Muscle of leg (tissue), 16 donors: ENCODE measurements at places on chromosomes 16 and 17. TPM values are rescaled to one million over a fixed set of nuclear protein-coding genes. Genes with fewer than 3 reads are reported as not detected.

DNA sequence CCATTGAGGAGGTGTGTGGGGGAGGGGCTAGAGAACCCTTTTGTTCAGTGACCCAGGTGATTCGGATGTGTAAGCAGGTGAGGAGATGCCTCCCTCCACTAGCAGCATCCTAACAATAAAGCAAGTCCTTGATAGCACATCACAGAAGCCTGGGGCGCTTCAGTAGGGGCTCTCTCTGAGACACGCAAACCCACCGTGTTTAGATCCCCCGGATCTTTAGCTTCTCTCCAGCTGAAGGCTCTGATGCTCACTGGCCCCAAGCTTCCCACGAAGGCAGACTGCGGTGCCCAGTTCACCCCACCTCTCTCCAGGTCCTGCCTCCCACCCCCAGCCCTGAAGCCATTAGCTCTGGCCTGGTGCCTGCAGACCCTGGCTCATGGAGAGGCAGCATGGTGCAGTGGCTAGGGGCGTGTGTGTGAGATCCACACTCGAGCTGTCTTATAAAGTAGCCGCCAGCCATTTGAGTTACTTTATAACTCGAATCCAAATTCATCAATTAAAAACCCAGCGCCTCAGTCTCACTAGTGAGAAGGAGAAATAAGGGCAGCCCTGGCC lies 204.7 kb upstream of the TNRC6C start:
- no peak for DNase-seq

DNA sequence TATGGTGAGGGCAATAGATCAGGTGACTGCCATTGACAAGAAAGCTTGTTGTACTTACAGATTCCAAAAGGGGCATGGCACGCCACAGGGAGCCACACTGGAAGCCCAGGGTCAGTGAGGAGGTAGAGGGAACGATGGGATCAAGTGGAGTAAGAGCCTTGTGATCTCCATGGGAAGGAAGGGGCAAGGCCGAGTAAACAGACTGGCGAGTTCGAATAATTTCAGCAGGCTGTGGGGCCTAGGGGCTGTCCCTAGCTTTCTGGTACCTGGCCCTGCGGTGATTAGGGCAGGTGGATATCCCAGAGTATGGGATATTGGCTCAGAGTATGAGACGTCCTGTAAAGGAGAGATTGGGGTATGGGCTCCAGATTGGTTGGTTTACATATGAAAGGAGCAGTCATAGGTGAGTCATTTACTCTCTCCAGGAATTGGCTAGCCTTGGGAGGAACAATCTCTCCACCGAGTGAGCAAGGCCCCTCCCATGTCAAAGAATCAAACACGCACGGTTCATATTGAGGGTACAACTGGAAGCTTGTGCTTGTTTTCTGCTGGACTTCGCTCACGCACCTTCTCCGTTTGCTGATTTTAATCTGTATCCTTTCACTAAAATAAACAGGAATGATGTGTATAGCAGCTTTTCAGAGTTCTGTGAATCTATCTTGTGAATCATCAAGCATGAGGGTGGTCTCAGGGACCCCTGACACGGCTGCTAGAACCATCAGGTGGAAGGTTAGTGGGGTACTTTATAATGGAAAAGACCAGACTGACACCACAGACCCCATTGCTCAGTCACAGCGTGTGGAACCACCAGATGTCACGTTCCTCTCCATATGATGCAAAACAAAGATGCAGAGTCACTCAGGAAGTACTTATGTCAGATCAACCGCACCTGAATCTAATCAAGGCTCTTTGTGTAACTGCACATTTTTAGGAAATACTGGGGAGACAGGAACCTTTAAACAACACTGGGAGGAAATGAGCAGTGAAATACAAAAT lies 27.9 kb downstream of the GABARAPL2 start:
- DNase-seq: peak; percentile 53

GRCh38 chr16:3171855-3172593 lies 16.0 kb upstream of the OR1F1 start:
- no peak for DNase-seq

The FBXW10B gene
- total RNA-seq: 1.3 TPM

The NOD2 gene
- total RNA-seq: 1.5 TPM
